ENCODE measurements at places on chromosomes 6 and 20.

GRCh38 chr6:4358414-4359107 lies 223.2 kb upstream of the ECI2 start:
- H3K27me3 ChIP-seq = no peaks in the 10 kb centered on the region
- peak; percentile 85 for DNase-seq
- no peaks in the 10 kb centered on the region for H3K36me3 ChIP-seq
- H3K27ac ChIP-seq = peak overlapping the region; percentile 79

GRCh38 chr6:131764350-131764749 lies 43.5 kb upstream of the ENPP1 start:
- no peaks in the 10 kb centered on the region for H3K27me3 ChIP-seq
- DNase-seq = no peak
- H3K4me3 ChIP-seq = no peak overlapping the region
- H3K27ac ChIP-seq = no peak overlapping the region

- no peaks in the 10 kb centered on the region for H3K27me3 ChIP-seq
- H3K36me3 ChIP-seq = no peaks in the 10 kb centered on the region
- peak overlapping the region; percentile 49 for H3K27ac ChIP-seq
Observed at GRCh38 chr20:62461157-62461556, 14.6 kb downstream of the GATA5 start.

GRCh38 chr6:157987788-157988699 lies 6.4 kb downstream of the SYNJ2 start:
- no peak for DNase-seq
- H3K27ac ChIP-seq = no peak overlapping the region
- H3K4me3 ChIP-seq = no peak overlapping the region
- no peaks in the 10 kb centered on the region for H3K27me3 ChIP-seq
- H3K36me3 ChIP-seq = no peaks in the 10 kb centered on the region
- peaks cover 27% of the 10 kb centered on the region for H3K4me1 ChIP-seq

GRCh38 chr6:96301023-96301422 lies 220.6 kb upstream of the UFL1 start:
- no peaks in the 10 kb centered on the region for H3K4me1 ChIP-seq
- no peaks in the 10 kb centered on the region for H3K36me3 ChIP-seq
- no peaks in the 10 kb centered on the region for H3K27me3 ChIP-seq
- H3K4me3 ChIP-seq = no peak overlapping the region
- no peak for DNase-seq

- DNase-seq = no peak
- no peak overlapping the region for H3K4me3 ChIP-seq
- H3K4me1 ChIP-seq = no peaks in the 10 kb centered on the region
- no peaks in the 10 kb centered on the region for H3K27me3 ChIP-seq
- no peak overlapping the region for H3K27ac ChIP-seq
Observed at GRCh38 chr6:69370763-69371162, 426.0 kb downstream of the LMBRD1 start.

DNA sequence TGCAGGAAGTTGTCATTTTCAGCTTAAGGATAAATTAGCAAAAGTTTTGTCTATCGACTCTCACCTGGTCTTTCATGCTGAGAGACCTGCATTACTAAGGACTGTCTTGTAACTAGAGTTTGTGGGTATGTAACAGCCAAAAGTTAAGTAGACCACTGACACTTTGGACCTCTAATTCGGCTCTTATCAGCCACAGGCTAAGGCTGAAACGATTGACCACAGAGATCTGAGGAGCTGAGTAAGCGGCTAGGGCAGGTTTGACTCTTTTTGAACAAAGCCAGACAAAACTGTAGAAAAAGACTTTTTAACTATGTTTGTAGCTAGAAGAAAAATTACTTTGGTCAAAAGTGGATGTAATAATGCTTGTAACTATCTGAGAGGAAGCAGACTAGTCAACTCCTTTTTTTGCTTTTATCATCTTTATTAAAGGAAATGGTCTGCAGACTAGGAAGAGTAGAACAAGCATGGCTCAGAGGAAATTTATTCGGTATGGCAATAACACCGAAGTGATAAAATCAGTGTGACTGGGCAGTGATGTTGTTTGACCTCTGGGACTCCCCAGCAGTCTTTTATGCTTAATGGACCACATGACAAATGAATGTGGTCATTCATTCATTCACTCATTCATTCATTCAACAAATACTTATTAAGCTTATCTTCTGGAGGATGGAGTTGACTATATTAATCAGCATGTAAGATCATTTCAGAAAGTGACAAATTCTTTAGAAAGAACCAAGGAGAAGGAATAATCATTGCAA lies 725.0 kb upstream of the HS3ST5 start:
- H3K27ac ChIP-seq = no peak overlapping the region
- H3K4me3 ChIP-seq = no peak overlapping the region
- no peak for DNase-seq
- no peaks in the 10 kb centered on the region for H3K27me3 ChIP-seq

GRCh38 chr6:110655821-110656220 lies 159.4 kb downstream of the CDK19 start:
- H3K27ac ChIP-seq = peak overlapping the region; percentile 44
- DNase-seq = no peak
- no peak overlapping the region for H3K4me3 ChIP-seq
- H3K4me1 ChIP-seq = peaks cover 51% of the 10 kb centered on the region
- H3K36me3 ChIP-seq = no peaks in the 10 kb centered on the region

DNA sequence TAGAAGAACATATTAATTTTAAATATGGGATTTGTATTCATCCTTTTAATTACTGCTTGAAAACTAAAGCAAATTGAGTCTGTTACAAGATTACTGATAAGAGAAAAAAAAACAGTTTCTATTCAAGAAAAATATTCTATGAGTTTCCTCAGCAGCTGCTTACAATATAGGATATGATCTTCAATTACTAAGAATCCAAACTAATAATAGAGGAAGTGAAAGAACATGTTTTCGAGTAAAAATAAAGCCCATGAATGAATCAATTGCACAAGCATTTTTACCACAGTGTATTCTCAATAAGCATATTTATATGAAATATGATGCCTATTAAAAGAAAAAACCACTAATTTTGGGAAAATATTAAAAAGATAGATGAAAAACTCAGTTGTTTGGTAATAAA lies 63.4 kb downstream of the AHI1 start:
- no peaks in the 10 kb centered on the region for H3K4me1 ChIP-seq
- no peak overlapping the region for H3K4me3 ChIP-seq
- no peak overlapping the region for H3K27ac ChIP-seq
- peaks cover 4% of the 10 kb centered on the region for H3K36me3 ChIP-seq
- H3K27me3 ChIP-seq = no peaks in the 10 kb centered on the region
- no peak for DNase-seq
